Activated effector memory CD4-positive, alpha-beta T cell treated with anti-CD3 and anti-CD28 coated beads, Interleukin-2, amount 50 U/mL, for 16 hours (primary cell): ENCODE measurements at places on chromosomes 12 and 14.

- DNase-seq = no peak
These were observed 188.7 kb downstream of the TTC8 start for GRCh38 chr14:89013098-89013504.

- no peak for DNase-seq
These were observed 14.4 kb downstream of the NEUROD4 start for GRCh38 chr12:55034218-55034617.

DNA sequence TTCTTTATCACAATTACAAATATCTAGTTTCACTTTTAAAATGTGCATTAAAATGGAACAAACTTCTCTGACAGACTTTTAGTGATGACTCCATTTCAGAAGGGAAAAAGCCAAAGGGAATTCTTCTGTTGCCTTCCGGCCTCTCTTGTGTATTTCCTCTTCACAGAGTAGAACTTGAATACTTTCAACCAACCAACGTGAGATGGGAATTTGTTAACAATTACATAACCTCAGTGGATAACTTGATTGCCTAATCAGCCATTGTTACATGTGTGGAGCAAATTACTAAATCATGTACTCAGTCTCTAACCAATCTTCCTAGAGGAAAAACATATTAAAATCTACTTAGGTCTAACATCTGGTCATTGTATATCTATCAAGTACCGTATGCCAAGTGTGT lies 291.1 kb downstream of the SYT1 start:
- no peak for DNase-seq

- no peak for DNase-seq
These were observed 79.2 kb upstream of the RTL1 start for GRCh38 chr14:100982762-100983161.

DNA sequence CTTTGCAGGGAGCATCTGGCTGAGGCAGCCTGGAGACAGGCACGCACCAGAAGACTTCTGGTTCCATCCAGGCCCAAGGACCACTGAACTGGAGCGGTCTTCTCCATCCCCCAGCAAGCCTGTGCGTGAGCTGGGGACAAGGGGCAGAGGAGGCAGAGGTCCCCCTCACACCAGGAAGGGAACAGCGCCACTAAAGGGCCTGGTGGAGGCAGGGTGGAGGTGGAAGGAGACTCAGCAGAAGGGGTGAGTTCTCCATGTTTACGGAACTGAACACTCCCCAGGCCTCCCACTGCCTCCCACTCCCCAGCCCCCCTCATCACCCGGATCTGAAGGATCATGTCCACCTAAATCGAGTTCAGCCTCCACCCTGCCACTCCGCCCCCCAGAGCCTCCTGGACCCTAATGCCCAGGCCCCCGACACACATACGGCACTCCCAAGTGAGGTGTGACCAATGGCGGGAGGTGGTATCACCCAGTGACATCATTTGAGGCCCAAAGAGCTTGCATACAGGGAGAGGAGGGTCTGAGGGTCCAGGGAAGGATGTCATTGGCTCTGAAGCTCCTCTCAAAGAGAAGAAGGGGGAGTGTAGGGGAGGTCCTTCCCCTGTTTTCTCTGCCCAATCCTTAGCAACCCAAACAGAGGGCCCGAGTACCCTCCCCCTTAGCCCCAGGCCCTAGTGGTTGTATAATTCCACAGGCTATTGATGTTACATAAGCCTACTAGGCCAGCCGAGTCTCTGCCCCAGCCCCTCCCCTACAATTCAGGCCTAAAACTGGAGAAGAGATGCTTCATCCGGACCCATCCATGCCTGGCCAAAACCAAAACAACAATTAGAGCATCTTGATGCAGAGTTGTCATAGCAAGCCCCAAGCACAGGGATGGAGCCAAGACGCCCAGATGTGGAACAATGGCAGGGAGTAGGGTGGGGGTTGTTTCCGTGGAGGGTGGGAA lies 1.0 kb downstream of the FAIM2 start:
- no peak for DNase-seq
